ENCODE measurements at places on chromosomes 2 and 18.

- no peak for DNase-seq
Observed at GRCh38 chr2:47238638-47239037, 83.5 kb upstream of the STPG4 start.

DNA sequence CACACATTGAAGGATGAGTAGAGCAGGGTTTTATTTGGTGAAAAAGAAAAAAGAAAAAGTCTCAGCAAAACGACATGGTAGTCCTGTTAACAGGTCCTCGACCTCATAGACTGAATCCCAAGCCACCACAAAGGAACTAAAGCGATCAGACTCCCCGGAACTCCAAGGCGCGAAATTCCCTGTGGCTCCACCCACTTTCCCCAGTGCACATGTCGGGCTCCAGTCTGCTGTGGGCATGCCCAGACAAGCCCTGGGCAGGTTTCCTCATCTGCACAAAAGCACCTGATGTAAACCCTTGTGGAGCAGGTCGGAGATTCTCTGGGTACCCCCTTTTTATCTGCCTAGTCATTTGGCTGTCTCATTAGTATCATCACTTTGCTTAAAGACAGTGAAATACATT is 170.7 kb upstream of the FSIP2 start:
- no peak for DNase-seq

GRCh38 chr18:76467371-76468190 is 27.5 kb downstream of the ZNF516 start:
- DNase-seq = no peak

DNA sequence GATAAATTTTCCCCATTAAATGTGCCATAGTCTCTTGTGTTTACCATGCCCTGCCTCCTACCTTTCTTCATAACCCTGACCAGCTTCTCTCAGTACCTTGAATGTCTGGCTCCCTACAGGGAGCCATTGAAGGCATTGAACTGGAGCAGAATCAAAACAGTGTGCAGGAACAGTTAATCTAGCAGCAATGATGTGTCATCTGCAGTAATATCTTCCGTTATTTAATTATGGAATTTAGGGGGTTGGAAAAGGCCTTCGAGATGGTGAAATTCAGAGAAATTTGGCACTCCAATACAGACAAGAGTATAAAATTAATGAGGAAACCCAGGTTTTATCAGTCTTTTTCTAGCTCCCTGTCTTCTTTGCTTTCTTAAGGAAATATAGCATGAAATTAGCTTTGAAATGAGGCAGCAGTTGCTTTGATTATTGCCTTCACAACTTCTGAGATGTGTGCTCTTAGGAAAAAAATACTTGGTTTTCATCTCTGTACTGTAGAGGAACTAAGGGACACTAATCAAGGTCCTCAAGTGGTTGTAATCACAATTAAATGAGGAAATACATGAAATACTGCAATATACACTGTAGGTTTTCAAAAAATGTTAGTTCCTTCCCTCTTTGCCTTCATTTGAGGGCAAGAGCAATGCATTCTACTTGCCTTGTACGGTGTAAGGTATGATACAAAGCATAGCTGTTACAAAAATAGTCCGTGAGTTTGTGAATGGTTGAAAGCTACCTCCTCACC is 369.1 kb downstream of the SETBP1 start:
- no peak for DNase-seq

DNA sequence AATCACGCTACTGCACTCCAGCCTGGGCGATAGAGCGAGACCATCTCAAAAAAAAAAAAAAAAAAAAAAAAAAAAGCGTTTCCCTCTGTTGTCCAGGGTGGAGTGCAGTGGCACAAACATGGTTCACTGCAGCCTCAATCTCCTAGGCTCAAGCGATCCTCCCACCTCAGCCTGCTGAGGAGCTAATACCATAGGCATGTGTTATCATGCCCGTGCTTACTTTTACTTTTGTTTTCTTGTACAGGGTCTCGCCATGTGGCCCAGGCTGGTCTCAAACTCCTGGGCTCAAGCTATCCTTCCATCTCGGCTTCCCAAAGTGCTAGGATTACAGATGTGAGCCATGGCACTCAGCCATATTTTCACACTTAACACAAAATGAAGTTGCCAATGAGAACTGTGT is 37.5 kb downstream of the PSME4 start:
- no peak for DNase-seq

GRCh38 chr18:45250479-45250878 is 364.8 kb upstream of the SLC14A2 start:
- DNase-seq = no peak

DNA sequence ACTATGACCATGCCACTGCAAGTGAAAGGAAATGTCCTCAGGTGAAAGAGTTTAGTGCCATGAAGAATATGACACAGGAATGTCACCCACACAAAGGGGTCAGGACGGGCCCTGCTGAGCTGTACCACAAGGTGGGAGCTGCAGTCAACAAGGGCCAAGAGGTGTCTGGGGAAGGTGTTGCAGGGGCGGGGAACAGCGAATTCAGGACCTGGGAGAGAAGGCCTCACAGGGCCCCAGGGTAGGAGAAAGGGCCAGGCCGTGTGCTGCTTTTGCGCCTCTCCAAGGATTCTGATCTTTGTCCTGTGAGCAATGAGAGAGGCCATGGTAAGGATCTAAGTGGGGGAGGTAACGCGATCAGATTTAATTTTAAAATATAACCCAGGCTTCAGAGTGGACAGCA is 23.6 kb downstream of the CYB5A start:
- no peak for DNase-seq

DNA sequence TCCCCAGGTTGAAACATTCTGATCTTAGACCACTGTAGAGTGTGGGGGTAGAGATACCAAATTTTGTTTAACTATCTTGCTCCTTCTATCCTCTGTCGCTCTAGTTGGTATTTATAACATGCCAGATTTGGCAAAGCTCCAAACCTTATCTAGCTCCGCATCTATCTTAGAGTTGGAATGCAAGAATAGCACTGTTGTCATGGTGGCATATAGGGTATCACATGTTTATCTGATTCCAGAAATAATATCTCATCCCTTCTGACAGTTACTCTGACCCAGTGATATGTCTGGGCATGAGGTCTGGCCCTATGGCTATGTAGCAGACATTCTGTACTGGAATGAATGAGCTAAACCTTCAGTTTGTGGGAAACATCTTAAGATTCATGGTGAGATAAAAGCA is 51.7 kb downstream of the CABYR start:
- DNase-seq = no peak

- DNase-seq = no peak
Observed at GRCh38 chr2:102603904-102604303, 15.4 kb upstream of the SLC9A2 start.

- no peak for DNase-seq
Observed at GRCh38 chr2:118232796-118233195, 144.5 kb downstream of the INSIG2 start.

- no peak for DNase-seq
Observed at GRCh38 chr2:239979243-239980023, 45.7 kb downstream of the NDUFA10 start.

- DNase-seq = no peak
Observed at GRCh38 chr2:176187899-176188773, at the start of gene HOXD1. Gene HOXD1 (plus strand): TSS chr2:176188668. CDS start chr2:176188802, 134 bp downstream.

GRCh38 chr2:160242893-160243564 is 43.0 kb upstream of the ITGB6 start:
- DNase-seq = no peak

DNA sequence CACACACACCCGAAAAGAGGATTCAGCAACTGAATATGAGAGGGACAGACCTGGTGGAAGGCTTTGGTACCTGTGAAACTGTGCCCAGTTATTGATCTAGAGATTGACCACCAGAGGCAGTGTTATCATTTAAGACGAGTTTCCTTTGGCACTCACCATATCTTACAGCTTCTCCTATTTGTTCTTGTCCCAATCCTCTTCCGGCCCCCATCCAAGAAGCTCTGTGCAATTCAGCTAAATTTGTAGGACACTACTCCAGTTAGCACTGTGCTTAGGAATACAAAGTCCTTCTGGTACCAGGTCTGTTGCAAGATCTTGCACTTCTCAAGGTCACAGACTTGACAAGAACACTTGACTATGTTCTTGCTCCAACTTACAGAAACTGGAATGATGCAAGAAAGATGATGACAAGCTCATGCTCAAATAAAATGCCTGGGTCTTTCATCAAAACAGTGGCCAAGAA is 177.7 kb downstream of the TMEM247 start:
- no peak for DNase-seq

DNA sequence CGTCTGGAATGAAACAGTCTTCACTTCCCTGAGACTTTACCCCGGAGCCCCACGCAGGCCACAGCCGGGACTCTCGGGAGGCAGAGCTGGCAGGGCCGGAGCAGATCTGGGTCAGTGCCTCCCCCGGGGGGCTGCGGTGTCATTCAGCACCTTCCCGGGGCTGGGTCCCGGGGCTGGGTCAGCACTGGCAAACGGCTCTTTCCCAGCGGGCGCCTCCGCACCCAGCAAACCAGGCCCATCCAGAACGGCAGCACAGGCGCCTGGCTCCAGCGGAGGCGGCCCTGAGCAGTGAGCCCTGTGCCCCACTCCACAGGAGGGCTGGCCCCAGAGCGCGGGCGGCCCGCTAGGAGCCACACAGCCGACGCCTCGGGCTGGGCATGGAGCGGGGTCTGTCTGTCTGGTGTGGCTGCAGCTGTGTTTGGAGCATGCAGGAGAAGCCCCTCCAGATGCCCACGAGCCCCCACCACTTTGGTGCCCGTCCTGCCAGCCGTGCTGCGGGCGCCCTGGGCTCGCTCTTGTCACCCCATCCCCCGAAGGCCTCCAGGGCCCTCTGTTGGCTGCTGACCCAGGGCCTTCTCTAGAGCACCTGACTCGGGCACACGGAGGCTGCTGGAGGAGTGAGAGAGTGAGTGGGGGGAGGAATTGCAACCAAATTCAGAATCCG is 132.1 kb upstream of the CTDP1 start:
- no peak for DNase-seq

DNA sequence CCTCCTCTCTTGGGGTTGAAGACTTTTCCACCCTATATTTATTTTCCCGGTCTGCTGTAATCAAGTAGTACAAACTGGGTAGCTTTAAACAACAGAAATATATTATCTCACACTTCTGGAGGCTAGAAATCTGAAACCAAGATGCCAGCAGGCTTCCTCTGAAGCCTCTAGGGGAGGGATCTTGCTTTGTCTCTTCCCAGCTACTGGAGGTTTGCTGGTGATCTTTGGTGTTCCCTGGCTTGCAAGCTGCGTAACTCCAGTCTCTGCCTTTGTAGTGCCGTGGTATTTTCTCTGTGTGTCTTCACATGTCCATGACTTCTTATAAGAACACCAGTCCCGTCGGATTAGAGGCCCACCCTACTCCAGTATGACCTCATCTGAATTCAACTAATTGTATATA is 44.4 kb downstream of the MYO3B start:
- DNase-seq = no peak

GRCh38 chr18:21315741-21316197 is 73.7 kb downstream of the GREB1L start:
- no peak for DNase-seq

- no peak for DNase-seq
Observed at GRCh38 chr18:5891854-5892215, 3.5 kb downstream of the TMEM200C start.

GRCh38 chr2:146246736-146247523 is 1597.9 kb upstream of the ACVR2A start:
- DNase-seq = no peak
